ENCODE measurements at places on chromosomes 3 and 15.

GRCh38 chr15:83129791-83130190 is 22.3 kb downstream of the TM6SF1 start:
- no peak for DNase-seq

DNA sequence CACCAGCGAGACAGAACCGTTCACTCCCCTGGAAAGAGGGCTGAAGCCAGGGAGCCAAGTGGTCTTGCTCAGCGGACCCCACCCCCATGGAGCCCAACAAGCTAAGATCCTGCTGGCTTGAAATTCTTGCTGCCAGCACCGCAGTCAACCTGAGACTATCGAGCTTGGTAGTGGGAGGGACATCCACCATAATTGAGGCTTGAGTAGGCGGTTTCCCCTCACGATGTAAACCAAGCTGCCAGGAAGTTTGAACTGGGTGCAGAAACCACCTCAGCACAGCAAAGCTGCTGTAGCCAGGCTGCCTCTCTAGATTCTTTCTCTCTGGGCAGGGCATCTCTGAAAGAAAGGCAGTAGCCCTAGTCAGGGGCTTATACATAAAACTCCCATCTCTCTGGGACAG is 151.0 kb downstream of the MBNL1 start:
- no peak for DNase-seq

DNA sequence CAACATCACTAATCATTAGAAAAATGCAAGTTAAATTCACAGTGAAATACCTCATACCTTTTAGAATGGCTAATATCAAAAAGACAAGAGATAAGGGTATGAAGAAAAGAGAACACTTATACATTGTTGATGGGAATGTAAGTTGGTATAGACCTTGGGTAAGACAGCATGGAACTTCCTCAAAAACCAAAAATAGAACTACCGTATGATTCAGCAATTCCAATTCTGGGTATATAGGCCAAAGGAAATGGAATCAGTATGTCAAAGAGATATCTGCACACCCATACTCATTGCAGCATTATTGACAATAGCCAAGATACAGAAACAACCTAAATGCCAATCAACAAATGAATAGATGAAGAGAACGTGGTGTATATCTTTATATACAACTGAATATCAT is 166.8 kb upstream of the LRRN1 start:
- DNase-seq: no peak

- DNase-seq: peak; percentile 42
Measured at GRCh38 chr3:169147238-169148008, 516.1 kb downstream of the MECOM start.

GRCh38 chr3:105580296-105580965 is 213.7 kb downstream of the ALCAM start:
- no peak for DNase-seq

- DNase-seq: no peak
Measured at GRCh38 chr3:196949750-196950149, 7.4 kb upstream of the NCBP2 start.

GRCh38 chr3:184337399-184337714 is at the start of gene FAM131A:
Gene FAM131A, plus strand, starts transcription at chr3:184337600. Its CDS starts 31 bp downstream, at chr3:184337631.
- no peak for DNase-seq

GRCh38 chr15:101244889-101245668 is 6.8 kb downstream of the CHSY1 start:
- no peak for DNase-seq

GRCh38 chr3:87696124-87697013 is 362.4 kb downstream of the CGGBP1 start:
- DNase-seq: no peak

DNA sequence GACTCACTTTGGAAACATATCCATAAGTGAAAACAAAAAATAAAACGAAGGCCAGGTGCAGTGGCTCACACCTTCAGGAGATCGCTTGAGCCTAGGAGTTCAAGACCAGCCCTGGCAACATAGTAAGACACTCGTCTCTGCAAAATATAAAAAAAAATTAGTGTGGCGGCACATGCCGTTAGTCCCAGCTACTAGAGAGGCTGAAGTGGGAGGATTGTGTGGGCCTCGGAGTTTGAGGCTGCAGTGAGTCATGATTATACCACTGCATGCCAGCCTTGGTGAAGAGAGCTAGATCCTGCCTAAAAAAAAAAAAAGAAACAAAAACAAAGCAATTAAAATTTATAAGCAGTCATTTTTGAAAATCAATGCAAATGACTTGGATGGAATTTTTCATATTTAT is 54.7 kb upstream of the NANOGP8 start:
- no peak for DNase-seq

GRCh38 chr3:98440283-98440682 is 22.7 kb upstream of the OR5K1 start:
- DNase-seq: no peak

DNA sequence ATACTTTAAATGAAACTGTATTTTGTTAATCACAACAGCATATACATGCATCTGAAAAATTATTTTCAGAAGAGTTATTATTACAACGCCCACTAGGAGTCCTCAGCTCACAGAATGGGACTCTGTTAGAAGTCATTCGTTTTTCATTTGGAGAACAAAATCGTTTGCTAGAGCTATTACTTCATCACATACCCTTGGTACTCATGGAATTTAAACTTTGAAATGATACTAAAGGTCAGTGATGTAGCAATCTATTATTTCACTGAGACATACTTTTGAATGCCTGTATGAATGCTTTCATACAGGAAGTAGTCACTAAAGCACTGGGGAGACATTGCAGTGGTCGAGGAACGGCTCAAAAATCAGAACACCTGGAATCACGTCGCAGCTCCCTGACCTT is 198.1 kb downstream of the MBNL1 start:
- peak; percentile 28 for DNase-seq

- DNase-seq: no peak
Measured at GRCh38 chr3:118527514-118528044, 507.1 kb downstream of the IGSF11 start.
